NCI-H1417 treated with DMSO at 0.1 percent for 48 hours (cell line): ENCODE measurements at places on chromosomes 6 and 20.
A peak's percentile ranks its signal among the peaks of the same experiment; 100 is the strongest.

DNA sequence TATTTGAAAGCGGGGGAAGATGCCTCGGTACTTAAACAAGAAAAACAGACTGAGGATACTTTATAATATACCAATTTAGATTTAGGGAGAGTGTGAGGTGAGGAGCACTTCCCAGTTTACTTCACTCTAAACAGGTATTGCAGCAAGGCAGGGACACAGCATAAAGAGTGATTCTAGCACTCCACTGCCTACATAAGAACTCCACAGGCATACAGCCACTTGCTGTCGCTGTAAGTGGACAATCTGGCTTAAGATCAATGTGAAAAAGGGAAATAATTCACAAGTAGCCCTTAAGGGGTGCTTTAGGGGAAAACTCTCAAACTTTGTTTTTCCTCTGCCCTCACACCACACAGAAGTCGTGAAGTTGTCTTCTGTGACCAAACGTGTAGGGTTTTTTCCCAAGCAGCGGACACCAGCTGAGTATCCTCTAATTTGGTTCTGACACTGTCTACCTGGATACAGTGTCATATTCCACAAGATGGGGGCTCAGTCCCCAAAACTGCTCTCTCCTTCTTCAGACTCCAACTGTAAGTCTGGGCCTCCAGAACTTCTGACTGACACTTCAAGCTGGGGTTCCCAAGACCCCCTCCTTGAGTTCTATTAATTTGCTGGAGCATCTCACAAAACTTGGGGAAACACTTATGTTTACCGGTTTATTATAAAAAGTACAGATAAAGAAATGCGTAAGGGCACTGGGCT lies 9.3 kb downstream of the ADNP start:
- no peak for DNase-seq

- DNase-seq = peak; percentile 62
Observed at GRCh38 chr6:3139090-3139903, 18.0 kb downstream of the TUBB2A start.

GRCh38 chr6:69861986-69862385 lies 4.4 kb upstream of the COL19A1 start:
- DNase-seq = no peak

DNA sequence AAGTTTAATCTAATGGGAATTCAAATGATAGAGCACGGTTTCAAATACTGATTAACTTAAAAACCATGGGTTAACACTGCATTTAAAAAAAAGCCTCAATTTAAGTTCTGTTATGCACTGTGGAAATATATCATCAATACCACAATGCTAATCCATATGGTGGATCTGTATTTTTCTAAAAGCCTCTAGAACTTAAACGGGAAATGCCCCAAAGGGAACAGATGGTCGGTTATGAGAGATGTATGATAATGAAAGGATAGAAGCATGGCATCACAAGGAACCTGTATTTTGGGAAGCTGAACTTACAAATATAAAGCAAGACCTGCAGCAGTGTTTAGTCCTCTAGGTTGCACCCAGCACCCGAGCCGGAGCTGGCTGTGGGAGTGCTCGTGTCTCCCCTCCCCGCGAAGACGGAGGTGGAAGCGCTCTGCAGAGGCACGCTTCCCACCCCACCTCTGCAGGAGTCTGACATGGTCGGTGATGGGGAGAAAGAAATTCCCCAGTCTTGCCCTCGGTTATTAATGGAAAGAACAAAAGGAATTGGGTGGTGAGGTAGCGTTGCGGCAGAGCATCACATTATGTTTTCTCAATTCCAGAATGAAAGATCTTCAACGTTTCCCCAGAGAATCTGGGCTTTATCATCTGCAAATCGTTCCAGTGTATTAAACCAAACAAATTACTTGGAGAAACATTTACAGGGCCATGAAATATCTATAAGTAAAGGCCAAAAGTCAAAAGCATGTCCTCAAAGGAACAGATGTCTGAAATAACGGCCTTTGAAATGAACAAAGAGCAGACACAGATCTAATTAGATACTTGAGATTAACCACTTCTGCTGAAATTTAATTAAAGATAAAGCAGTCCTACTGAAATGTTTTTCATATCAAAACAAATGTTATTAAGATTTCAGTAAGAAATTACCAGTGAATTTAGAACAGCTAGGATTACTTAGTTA lies 103.1 kb upstream of the POPDC3 start:
- no peak for DNase-seq

DNA sequence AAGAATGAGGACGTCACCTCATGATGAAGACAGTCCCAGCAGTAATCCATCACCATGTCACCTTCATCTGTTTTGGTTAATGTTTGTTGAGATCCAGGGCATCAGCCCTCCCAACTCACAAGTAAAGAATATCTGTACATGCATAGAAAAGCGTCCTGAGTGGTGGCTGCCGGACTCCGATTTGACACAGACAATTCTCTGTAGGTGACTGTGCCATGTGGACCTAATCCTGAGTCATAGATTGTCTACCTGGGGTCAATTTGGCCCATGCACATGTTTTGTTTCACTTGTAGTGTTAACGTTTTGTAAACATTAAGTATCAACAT lies 168.4 kb upstream of the UST start:
- no peak for DNase-seq

- DNase-seq = no peak
Observed at GRCh38 chr6:39754514-39755115, 29.4 kb upstream of the KIF6 start.

GRCh38 chr6:149150801-149151398 lies 166.6 kb upstream of the TAB2 start:
- no peak for DNase-seq

GRCh38 chr6:121437851-121438651 lies 2.6 kb downstream of the GJA1 start:
- no peak for DNase-seq

GRCh38 chr6:119661078-119661477 lies 311.5 kb upstream of the MAN1A1 start:
- DNase-seq = no peak

DNA sequence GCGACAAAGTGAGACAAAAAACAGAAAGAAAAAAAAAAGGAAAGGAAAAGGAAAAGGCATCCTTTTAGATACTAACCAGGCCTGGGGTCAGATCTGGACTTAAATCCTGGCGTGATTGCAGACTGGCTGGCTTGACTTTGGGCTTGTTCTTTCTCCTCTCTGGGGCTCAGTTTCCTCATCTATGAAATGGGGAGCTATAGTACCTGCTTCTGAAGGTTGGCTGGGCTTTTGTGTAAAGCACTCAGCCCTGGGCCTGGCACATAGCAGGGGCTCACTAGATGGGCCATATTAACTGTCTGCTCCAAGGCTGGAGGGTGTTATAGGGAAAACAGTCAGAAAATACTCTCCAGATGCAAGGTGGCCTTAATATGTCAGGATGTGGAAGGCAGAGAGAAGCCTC lies 1.2 kb upstream of the R3HDML start:
- no peak for DNase-seq

- no peak for DNase-seq
Observed at GRCh38 chr6:13113981-13114593, 214.2 kb downstream of the TBC1D7 start.

DNA sequence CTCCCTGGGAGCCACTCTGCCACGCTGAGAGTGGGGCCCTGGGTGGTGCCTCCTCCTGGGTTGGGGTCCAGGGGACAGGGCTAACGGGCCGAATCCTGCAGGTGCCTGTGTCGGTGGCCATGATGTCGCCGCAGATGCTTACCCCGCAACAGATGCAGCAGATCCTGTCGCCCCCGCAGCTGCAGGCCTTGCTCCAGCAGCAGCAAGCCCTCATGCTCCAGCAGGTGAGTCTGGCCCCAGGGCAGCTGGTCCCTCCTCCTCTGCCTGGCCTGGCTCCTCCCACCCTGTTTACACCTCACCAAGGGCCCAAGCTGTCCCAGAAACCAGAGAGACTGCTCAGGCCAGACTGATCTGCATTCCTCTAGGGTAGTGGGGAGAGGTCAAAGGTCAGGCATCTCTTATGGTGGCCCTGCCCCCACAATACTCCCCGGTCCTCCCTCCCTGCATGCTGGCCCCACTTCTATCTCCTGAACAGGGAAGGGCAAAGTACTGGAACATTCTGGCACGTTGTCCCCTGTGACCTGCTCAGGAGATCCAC lies 38.6 kb downstream of the FOXP4 start:
- no peak for DNase-seq

DNA sequence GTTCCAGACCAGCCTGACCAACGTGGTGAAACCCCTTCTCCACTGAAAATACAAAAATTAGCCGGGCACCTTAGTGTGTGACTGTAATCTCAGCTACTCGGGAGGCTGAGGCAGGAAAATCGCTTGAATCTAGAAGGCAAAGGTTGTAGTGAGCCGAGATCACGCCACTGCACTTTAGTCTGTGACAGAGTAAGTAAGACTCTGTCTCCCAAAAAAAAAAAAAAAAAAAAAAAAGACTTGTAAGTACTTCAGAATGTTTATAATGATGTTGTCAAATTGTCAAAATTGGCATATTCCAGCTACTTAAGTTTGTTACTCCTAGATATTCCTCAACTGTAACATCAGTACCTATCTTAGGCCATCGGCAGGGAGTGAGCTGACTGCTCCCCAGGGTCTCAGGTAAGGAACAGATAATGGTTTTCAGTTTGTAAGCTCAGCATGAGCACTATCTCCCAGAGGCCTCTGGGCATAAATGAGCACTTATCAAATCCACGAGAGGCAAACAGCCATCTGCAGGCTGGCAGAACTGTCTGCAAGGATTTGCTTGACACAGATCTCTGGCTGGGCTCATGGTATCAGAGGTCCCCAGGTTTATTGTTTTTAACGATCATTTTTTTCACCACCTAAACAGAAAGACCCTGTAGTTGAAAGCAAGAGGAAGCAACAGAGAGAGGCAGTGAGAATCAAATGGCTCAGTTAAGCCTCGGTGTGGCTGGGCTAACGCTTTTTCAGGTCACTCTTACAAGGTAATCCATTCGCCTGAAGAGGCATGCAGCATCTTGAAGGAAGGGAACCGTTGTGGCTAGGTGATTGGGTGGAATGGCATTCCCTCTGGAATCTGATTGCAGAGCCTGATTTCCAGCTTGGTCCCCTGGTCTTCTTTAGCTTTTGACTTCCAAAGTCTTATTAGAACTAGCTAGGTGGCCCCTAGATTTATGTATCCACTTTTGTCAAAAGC lies 115.9 kb downstream of the LY86 start:
- no peak for DNase-seq

GRCh38 chr6:79614326-79615305 lies 16.5 kb upstream of the SH3BGRL2 start:
- DNase-seq = no peak

- no peak for DNase-seq
Observed at GRCh38 chr6:24640166-24640565, 5.8 kb downstream of the KIAA0319 start.

DNA sequence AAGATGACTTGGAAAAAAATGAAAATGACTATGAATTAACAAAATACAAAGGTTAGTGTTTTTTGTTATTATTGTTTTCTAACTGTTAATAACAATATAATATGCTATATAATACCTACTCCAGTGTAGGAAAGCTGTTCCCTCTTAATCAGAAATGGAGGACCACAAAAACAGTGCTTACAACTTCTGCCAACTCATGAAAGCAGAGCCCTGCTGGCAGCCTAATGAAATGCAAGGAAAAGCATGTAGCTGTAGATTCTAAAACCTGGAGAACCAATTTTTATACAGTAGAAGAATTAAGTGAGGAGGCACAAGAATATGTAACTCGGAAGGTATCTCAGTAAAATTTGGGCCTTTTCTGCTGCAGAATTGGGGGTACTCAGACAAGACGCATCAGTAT lies 29.4 kb downstream of the PHIP start:
- no peak for DNase-seq

GRCh38 chr20:16846006-16846405 lies 97.8 kb downstream of the OTOR start:
- no peak for DNase-seq

DNA sequence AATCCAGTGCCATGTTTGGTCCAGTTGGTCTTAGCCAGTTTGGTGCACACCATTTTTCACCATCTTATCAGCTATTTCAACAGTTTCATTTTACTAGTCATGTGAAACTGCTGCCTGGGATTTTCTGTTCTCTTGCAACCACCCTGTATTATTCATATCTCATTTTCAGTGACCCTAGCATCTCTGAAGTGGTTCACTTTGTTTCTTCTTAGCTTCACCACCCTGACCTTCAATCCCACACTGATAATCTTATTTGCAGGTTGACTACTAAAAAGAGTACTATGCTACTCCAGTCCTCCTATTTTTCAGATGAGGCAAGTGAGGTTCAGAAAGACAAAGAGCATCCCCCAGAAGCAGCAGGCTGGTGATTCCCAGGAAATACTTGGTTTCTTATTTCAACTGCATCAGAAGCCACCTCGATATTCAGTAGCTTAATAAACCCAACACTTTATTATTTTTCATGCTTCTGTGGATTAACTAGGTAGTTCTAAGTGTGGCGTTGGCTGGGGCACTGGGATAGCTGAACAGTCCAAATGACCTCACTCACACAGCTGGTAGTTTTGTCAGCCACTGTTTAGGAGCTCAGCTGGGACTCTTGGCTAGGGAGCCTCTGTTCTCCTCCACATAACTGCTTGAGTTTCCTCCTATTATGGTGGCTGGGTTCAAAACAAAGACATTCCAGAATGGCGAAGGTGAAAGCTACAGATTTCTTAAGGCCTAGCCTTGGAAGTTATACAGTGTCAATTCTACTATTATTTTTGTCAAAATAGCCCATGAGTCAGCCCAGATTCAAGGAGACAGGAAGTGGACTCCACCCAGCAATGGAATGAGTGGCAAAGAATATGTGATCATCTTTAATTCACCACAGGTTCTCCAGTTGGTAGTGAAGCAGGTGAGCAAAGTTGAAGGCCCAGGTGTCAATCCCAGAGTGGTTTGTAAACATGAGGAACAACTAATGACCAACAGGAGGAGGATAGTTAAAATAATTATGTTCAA lies 40.6 kb downstream of the BPIFB4 start:
- no peak for DNase-seq

- DNase-seq = no peak
Observed at GRCh38 chr20:45463709-45464108, 5.8 kb upstream of the WFDC2 start.

GRCh38 chr20:3786665-3787323 lies at the start of gene CENPB:
TSS of gene CENPB (minus strand) at chr20:3786740. CDS start at chr20:3786483, 257 bp downstream.
- peak; percentile 51 for DNase-seq

DNA sequence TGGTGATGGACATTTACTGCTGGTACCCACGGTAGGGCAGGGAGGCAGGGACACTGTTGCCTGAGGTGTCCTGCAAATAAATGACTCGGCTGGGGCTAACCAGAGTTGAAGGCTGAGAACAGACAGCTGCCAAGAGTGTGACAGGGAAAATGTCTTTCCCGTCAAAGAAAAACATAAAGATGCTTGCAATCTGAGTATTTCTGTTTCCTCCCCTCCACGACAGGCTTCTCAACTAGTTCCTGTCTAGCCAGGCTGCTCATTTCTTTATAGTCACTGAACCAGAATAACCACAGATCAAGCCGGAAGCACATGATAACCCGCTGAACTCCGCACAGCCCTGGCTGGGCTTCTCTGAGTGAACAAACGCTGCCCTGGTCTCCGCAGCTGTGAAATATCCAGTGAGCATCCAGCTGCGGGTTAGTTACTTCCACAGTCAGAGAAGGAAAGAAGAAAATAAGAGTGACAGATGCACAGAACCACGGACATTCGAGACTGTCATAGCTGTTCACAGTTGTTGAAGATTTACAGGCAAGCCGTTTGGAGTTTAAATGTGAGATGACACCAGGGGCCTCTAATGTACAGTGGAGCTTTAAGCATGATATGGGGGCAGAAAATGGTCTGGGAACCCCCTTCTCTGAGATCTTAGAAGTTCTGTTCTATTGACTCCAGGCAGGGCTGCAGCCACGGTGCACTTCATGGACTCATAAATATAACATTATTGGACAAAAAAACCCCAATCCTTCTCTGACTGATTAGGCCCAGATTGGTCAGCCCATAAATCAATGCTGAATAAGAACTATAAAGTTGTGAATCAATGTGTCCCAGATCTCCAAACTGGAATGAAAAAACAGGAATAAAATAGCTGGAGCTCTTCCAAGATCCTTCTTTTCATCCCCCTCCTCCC lies 299.9 kb upstream of the SUPT3H start:
- no peak for DNase-seq
